ENCODE measurements at places on chromosomes 16 and 17.

GRCh38 chr17:63517825-63518534 is 5.2 kb upstream of the KCNH6 start:
- DNase-seq: no peak

GRCh38 chr17:58121925-58122324 is 26.3 kb upstream of the OR4D1 start:
- peak; percentile 56 for DNase-seq

DNA sequence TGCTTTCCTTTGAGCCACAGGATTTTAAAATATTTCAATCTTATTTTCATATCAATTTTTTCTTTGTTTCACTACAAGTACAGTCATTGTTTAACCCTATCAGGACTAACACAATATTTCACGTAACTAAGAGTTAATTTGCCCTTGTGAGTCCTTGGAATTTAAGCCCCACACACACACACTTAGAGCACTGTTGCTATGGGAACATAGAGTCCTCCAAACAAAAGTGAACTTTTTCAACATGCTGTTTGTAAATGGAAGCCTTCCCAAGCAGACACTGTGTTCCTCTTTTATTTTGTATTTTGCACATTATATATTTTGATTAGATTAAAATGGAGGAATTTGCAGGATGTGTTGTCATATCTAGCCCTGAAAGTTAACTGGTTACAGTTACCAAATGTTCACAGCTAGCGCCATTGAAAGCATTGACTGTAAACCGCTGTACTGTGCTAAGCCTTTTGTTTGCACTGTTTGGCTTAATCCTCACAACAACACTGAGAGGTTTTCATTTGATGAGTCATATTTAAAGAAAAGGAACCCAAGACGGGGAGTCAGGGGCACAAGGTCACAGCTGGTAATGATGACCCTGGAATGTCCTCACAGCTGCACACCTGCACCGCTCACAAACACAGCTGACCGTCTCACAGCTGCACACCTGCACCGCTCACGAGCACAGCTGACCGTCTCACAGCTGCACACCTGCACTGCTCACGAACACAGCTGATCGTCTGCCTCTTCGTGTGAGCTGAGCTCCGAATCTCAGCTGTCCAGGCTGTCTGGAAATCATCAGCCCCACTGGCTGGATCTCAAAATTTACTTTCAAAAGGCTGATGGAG is 6.3 kb downstream of the HSBP1 start:
- DNase-seq: peak; percentile 73

DNA sequence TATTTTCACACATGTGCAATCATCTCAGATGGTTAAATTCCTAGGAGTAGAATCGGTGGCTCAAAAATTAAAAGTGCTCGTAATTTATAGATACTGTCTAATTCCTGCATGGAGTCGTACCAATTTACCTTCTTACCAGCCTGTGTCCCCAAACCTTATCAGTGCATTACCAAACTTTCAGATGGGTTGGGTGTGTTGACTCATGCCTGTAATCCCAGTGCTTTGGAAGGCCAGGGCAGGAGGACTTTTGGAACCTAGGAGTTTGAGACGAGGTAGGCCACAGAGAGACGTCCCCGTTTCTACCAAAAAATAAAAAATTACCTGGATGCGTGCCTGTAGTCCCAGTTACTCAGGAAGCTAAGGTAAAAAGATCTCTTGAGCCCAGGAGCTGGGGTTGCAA is 34.5 kb upstream of the GPRC5B start:
- peak; percentile 45 for DNase-seq
